ENCODE measurements at places on chromosomes 6 and 20. TPM values are rescaled to one million over a fixed set of nuclear protein-coding genes. Genes with fewer than 3 reads are reported as not detected.

- no peak overlapping the region for H3K4me3 ChIP-seq
- no peaks in the 10 kb centered on the region for H3K27me3 ChIP-seq
- H3K4me1 ChIP-seq = no peaks in the 10 kb centered on the region
- no peak overlapping the region for H3K27ac ChIP-seq
Measured at GRCh38 chr6:38524436-38525145, 115.1 kb downstream of the BTBD9 start.

GRCh38 chr6:21037453-21037852, 503.2 kb downstream of the CDKAL1 start:
- H3K27ac ChIP-seq = no peak overlapping the region
- H3K27me3 ChIP-seq = no peaks in the 10 kb centered on the region
- no peaks in the 10 kb centered on the region for H3K36me3 ChIP-seq
- H3K4me3 ChIP-seq = no peak overlapping the region

DNA sequence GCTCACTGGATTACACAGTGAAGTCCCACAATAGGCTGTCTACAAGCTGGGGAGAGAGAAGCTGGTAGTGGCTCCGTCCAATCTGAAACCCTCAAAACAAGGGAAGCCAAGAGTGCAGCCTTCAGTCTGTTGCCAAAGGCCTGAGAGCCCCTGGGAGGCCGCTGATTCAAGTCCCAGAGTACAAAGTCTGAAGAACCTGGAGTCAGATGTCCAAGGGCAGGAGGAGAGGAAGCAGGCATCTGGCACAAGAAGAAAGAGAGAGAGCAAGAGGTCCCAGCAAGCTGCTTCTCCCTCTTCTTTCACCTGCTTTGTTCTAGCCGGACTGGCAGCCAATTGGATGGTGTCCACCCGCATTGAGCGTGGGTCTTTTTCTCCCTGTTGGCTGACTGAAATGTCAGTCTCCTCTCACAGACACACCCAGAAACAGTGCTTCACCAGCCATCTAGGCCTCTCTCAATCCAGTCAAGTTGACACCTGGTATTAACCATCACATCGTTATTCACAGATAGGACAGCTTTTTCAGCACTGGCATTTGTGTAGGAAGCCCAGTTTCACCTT, 51.2 kb downstream of the CRYBG1 start:
- H3K27me3 ChIP-seq = no peaks in the 10 kb centered on the region
- H3K4me1 ChIP-seq = no peaks in the 10 kb centered on the region
- DNase-seq = no peak
- H3K27ac ChIP-seq = no peak overlapping the region
- no peak overlapping the region for H3K4me3 ChIP-seq
- H3K36me3 ChIP-seq = no peaks in the 10 kb centered on the region

DNA sequence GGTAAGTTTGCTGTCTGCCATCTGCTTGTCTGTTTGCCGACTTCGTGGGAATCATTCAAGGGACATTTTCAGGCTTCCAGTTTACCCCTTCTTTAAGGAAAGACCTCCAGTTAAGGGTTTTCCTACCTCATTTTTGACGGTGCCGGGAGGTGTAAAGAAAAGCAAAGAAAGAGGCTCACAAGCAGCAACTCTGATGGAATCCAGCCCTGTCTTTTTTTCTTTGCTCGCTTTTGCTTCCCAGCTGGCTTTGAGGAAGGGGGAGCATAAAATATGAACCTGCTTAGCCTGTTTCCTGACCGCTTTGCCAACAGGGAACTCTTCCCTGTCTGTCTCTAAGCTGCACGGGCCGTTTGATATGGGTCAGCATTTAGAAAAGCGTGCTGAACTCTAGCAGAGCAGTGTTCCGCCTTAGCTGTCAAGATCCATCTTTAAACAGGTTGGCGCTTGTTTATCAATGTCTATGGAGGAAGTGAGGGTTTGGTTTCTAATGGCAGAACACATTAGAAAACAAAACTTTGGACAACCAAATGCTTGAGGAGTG, 13.8 kb downstream of the SYTL3 start:
- H3K27ac ChIP-seq = no peak overlapping the region
- no peaks in the 10 kb centered on the region for H3K36me3 ChIP-seq
- no peak overlapping the region for H3K4me3 ChIP-seq
- H3K27me3 ChIP-seq = no peaks in the 10 kb centered on the region

DNA sequence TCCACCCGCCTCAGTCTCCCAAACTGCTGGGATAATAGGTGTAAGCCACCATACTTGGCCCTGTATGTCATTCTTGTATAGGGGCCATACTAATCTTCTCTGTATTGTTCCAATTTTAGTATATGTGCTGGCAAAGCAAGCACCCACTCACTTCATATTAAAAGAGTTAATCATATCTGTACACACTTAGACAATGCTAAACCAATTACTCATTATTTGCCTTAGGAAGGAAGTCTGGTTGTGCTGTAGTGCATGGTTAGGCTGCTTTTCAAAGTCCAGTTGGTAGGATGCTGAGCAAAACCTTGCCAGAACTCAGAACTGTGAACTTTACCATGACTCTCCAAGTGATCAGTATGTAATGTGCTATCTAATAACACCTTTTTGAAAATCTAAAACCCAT, 88.6 kb downstream of the LIN28B start:
- no peak overlapping the region for H3K27ac ChIP-seq
- H3K4me3 ChIP-seq = no peak overlapping the region
- no peaks in the 10 kb centered on the region for H3K27me3 ChIP-seq
- DNase-seq = no peak
- H3K4me1 ChIP-seq = no peaks in the 10 kb centered on the region

DNA sequence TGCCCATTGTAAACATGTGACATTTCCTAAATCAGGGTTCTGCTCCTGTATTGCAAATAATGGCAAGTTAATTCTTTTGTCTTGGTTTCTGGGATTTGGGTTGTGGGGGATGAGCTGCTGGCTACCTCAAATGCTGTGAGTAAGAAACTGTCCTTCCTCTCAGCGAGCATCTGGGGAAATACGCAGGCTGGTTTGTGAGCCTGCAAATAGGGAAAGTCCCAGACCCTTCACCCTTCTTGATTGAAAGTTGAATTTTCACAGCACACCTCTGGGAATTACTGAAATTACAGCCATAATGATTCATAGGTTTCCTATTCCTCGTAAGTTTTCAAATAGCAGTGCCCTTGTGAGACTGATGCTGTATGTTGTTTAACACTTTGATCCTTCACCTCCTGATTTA, 138.1 kb downstream of the TBXT start:
- no peak overlapping the region for H3K27ac ChIP-seq
- peaks cover 2% of the 10 kb centered on the region for H3K4me1 ChIP-seq
- no peak overlapping the region for H3K4me3 ChIP-seq
- no peaks in the 10 kb centered on the region for H3K36me3 ChIP-seq
- no peaks in the 10 kb centered on the region for H3K27me3 ChIP-seq
- DNase-seq = no peak

DNA sequence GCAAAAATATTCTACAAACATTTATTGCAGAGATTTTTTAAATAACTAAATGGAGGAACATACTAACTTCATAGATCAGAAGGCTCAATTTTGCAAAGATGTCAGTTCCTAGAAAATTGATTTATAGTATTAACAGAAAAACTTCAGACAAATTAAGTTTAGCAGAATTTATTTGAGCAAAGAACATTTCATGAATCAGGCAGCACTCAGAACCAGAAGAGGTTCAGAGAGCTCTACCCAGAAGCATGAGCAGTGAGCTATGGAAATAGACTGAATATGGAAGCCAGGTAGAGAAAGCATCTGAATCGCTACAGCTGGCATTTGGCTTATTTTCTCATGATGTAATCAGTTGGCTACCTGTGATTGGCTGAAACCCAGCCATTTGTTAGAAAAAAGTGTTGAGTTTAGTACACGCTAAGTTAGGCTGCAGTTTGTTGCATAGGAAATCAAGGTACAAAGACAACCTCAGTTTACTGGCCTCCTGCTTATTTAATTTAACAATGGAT, 174.5 kb upstream of the TAB2 start:
- H3K27me3 ChIP-seq = no peaks in the 10 kb centered on the region
- no peak overlapping the region for H3K27ac ChIP-seq
- H3K36me3 ChIP-seq = no peaks in the 10 kb centered on the region

DNA sequence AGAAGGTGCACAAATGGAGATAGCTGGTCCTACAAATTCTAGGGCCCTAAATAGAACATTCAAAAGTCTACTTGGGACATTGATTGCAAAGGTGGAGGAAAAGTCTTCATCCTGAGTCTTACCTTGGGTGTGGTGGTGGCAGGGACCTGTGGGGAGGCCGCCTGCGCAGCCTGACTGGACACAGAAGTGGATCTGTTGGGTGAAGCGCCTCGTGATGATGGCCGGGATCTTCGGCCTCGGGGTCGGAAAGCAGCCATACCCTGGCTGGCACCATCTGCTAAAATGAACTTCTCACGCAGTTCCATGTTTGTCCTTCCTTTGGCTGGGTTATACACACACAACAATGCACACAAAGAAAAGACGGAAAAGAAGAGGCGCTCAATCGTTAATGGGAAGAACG, 179.2 kb downstream of the DST start:
- H3K36me3 ChIP-seq = peaks cover 46% of the 10 kb centered on the region
- H3K4me3 ChIP-seq = no peak overlapping the region
- H3K27ac ChIP-seq = no peak overlapping the region
- no peaks in the 10 kb centered on the region for H3K4me1 ChIP-seq
- DNase-seq = no peak

- H3K27me3 ChIP-seq = no peaks in the 10 kb centered on the region
- H3K27ac ChIP-seq = no peak overlapping the region
- H3K4me3 ChIP-seq = no peak overlapping the region
- H3K4me1 ChIP-seq = no peaks in the 10 kb centered on the region
- DNase-seq = no peak
Measured at GRCh38 chr6:158987657-158988056, 12.3 kb downstream of the RSPH3 start.

GSTA3 gene
- not detected for total RNA-seq
